Stimulated activated CD4-positive, alpha-beta T cell treated with anti-CD3 and anti-CD28 coated beads, TNF-alpha, amount 100 ng/mL, for 24 hours (primary cell): ENCODE measurements at places on chromosomes 1 and 21.

DNA sequence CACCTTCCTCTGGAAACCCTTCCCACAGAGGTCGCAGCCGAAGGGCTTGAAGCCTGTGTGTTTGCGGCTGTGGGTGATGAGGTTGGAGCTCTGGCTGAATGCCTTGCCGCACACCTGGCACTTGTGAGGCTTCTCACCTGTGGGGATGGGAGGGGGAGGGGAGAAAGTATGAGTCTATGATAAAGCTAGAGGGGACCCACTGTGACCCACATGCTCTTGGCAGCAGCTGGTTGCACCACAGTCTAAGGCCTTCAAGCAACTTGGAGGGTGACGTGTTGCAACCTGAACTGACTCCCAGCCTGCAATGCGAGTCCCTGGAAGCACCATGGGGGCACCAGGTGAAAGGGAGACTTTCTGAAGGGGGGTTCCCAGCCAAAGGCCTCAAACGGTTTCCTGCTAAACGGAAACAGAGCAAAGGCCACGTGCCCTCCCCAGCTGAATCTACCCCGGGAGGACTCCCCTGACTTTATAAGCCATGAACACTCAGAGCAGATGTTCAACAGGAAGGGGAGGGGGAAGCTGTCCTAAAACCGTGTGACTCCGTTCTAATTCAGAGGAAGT lies 10.6 kb downstream of the GFI1 start:
- no peak for DNase-seq

- no peak for DNase-seq
These were observed 2.0 kb downstream of the ARHGEF16 start for GRCh38 chr1:3456449-3456963.

DNA sequence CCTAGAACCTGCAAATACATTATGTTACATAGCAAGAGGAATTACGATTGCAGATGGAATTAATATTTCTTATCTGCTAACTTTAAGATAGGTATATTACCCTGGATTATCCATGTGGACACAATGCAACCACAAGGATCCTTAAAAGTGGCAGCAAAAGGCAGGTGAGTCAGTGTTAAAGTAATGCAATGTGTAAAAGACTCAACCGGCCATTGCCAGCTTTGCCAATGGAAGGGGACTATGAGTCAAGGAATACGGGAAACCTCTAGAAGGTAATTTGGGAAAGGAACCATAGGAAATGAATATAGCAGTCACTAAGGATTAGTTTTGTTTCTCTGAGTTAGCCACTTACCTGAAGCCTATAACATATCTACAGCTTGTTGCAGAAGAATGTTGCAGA lies 692.1 kb upstream of the ZP4 start:
- DNase-seq: no peak

GRCh38 chr1:54309631-54310366 lies 96.4 kb downstream of the SSBP3 start:
- DNase-seq: no peak

DNA sequence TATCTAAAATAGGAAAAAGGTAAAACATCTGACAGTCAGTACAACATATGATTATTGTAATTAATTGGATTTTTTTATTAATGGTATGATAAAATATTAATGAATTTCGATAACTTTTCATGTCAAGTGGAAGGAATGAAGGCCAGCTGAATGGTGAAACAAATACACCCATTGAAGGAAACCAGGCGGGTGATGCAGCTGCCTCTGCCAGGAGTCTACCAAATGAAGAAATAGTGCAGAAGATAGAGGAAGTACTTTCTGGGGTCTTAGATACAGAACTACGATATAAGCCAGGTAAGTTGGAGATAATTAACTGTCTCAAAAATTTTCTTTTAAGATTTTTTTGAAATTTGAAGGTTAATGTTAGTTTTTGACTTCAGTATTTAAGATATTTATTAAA lies 3.2 kb downstream of the SON start:
- DNase-seq: no peak

GRCh38 chr1:86779308-86780191 lies 75.2 kb downstream of the SH3GLB1 start:
- DNase-seq: no peak

GRCh38 chr1:246261639-246262038 lies 245.4 kb downstream of the SMYD3 start:
- DNase-seq: no peak

GRCh38 chr1:220062629-220063028 lies 16.3 kb upstream of the EPRS1 start:
- DNase-seq: no peak
